Progenitor cell of endocrine pancreas (in vitro differentiated cells): ENCODE measurements at places on chromosomes 7 and 10. TPM values are rescaled to one million over a fixed set of nuclear protein-coding genes. Genes with fewer than 3 reads are reported as not detected.

PWWP2B gene
- total RNA-seq: 23.2 and 24.3 TPM in 2 replicates

HOXA11 gene
- not detected in 2 replicates for total RNA-seq

KCP gene
- total RNA-seq: 6.8 and 8.5 TPM in 2 replicates

NUTM2D gene
- 9.8 and 10.7 TPM in 2 replicates for total RNA-seq

WNT8B gene
- total RNA-seq: 2.8 and 3.1 TPM in 2 replicates

SPDYE18 gene
- total RNA-seq: 0.60 and 0.93 TPM in 2 replicates

SAMD9L gene
- not detected in 2 replicates for total RNA-seq

DNA sequence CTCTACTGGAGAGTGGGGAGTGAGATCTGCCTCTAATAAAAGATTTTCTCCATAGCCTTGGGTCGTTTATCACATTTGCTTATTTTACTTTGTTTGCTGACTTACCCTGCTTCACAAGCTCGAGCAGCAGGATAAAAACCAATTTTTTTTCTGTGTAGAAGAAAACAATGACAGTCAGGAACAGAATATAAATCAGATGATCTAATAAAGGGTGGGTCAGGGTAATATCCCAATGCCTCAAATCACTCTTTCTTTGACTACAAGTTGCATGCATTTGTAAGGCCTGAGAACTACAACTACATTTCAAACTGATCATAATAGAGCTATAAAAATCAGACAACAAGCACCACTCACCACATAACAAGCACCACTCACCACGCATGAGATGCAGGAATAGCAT is 174.4 kb upstream of the ADARB2 start:
- no peaks in the 10 kb centered on the region for H3K36me3 ChIP-seq
- H3K4me1 ChIP-seq: no peaks in the 10 kb centered on the region
- no peak for DNase-seq
- H3K4me3 ChIP-seq: no peak overlapping the region
- H3K27ac ChIP-seq: no peak overlapping the region

GRCh38 chr7:156669035-156669828 is 28.7 kb downstream of the RNF32 start:
- no peak overlapping the region for H3K4me3 ChIP-seq
- no peak overlapping the region for H3K27ac ChIP-seq
- H3K4me1 ChIP-seq: peaks cover 45% of the 10 kb centered on the region
- H3K36me3 ChIP-seq: peaks cover 28% of the 10 kb centered on the region

DNA sequence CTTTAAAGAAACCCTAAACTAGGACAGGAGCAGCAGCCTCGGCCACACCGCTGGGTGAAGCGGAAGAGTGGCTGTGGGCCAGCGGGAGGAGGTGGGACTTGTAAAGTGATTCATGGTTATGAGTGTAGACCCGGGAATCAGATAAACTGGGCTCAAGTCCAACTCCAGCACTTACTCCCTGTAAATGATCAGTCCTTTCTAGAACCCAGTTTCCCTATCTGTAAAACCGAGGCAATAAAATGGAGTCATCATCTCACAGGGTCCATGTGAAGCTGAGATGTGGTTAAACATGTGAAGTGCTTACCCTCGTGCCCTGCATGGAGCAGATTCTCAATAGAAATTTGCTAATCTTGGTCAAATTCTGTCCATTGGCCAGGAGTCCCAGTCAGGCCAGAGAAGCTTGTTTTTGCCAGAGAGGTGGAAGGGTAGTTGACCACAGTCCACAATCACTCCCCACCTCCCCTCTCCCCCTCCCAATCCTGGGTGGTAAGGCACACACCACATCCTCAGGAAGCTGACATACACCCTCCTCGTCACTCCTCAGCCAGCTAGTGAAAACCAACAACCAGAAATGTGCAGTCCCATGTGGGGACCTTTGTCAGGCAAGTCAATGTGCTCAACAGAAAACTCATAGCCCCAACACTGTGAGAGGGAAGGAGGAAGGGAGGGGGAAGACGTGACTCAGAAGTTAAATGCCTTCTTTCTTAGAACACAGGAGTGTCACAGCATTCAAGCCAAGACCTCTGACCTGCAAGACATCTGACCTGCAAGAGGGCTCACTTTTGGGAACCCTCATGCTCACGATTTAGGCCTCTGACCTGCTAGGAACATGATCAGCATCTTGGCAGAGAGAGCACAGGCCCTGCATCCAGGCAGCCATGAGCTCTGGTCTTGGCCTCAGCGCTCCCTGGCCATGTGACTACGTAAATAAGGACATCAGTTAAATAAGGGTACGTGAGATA is 145.1 kb downstream of the PLXNA4 start:
- no peak overlapping the region for H3K27ac ChIP-seq
- no peaks in the 10 kb centered on the region for H3K36me3 ChIP-seq
- H3K4me3 ChIP-seq: no peak overlapping the region

DNA sequence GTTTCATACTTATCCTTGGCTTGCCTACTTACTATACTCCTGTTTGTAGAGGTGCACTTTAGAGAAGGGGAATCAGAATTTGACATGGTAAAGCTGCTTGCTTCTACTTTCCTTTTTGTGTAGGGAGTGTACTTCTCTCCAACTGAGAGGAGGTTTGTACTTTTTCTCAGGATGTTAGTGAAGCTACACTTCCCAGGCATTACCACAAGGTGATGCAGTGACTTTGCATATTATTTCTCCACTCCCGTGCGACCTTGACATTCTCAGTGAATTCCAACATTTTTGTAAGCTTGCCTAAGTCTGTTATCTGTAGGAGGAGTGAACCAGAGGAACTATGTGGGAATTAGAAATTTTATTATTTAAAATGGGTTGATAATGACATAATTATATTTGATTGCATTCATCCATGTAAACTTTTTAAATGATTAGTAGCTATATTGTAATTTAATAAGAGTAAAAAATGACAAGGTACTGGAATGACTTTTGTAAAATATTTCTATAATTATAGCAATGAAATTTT is 5.2 kb downstream of the TAX1BP1 start:
- H3K27ac ChIP-seq: peak overlapping the region; percentile 97
- no peak for DNase-seq
- peak overlapping the region; percentile 57 for H3K4me3 ChIP-seq
- H3K36me3 ChIP-seq: peaks cover 9% of the 10 kb centered on the region
- no peaks in the 10 kb centered on the region for H3K27me3 ChIP-seq

- peak overlapping the region; percentile 97 for H3K4me3 ChIP-seq
- H3K36me3 ChIP-seq: peaks cover 5% of the 10 kb centered on the region
- peaks cover 8% of the 10 kb centered on the region for H3K4me1 ChIP-seq
- H3K27ac ChIP-seq: peak overlapping the region; percentile 97
- DNase-seq: no peak
Observed at GRCh38 chr10:68955355-68955831, 577 bp upstream of the DDX21 start.

- no peaks in the 10 kb centered on the region for H3K27me3 ChIP-seq
- no peak overlapping the region for H3K4me3 ChIP-seq
- peaks cover 5% of the 10 kb centered on the region for H3K4me1 ChIP-seq
- no peaks in the 10 kb centered on the region for H3K36me3 ChIP-seq
Observed at GRCh38 chr10:96995851-96996250, 163.8 kb downstream of the LCOR start.

DNA sequence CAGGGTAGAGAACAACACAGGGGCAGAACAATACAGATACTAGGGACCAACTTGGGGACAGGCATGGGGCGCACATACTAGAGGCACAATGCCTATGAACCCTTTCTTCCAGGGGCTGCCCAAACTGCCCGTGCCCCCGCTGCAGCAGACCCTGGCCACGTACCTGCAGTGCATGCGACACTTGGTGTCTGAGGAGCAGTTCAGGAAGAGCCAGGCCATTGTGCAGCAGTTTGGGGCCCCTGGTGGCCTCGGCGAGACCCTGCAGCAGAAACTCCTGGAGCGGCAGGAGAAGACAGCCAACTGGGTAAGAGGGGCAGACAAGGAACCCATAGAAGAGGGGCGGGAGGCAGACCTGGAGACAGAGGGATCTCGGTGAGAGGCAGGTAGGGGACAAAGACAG is 5.8 kb downstream of the CHAT start:
- no peak for DNase-seq
- H3K27me3 ChIP-seq: peaks cover 84% of the 10 kb centered on the region
- no peaks in the 10 kb centered on the region for H3K36me3 ChIP-seq
- no peaks in the 10 kb centered on the region for H3K4me1 ChIP-seq
- H3K27ac ChIP-seq: no peak overlapping the region
- H3K4me3 ChIP-seq: no peak overlapping the region

- H3K36me3 ChIP-seq: no peaks in the 10 kb centered on the region
- H3K27me3 ChIP-seq: no peaks in the 10 kb centered on the region
- H3K27ac ChIP-seq: no peak overlapping the region
- H3K4me3 ChIP-seq: no peak overlapping the region
Observed at GRCh38 chr7:17185690-17186070, 112.8 kb upstream of the AHR start.

DNA sequence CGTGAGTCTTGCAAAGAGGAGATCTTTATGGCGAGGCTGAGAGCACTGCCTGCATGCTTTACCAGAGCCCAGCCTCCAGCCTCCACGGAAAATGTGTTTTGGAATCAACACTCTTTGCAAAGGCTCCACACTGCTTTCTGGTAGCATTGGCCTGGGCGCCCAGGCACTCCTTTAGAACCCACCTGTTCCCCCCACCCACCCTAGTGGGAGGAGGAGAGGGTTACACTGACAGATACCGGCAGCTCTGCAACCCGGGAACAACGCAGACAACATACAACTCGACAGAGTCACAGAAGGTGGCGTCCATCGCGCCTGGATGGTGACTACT is 5.5 kb upstream of the MNX1 start:
- H3K27me3 ChIP-seq: peaks cover 32% of the 10 kb centered on the region
- H3K4me3 ChIP-seq: no peak overlapping the region

DNA sequence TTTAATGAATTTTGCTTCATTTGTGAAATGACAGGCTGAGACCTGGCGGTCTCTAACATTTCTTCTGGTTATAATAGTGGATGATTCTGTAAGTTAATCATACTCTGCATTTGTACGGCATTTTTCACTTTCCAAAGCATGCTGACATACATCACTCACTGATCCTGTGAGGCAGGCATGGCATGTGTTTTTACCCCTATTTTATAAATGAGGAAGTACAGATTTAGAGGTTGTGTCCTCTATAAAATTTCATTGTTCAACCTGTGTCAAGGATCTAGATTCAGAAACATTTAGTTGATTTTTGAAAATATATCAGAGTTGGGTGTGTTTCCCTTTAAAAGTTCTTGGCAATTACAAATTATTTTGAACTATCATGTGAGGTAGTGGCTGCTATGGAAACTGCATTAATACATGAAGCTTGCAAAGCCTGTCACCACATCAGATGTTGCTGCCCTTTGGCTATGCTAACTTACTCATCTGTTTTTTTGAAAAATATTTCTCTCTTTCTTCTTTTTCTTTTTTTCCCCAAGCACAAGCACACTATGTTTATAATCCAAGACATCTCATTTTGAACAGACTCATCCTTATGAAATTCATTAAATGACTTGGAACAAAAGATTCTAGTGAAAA is 172.7 kb downstream of the GNAI1 start:
- no peak overlapping the region for H3K4me3 ChIP-seq
- no peaks in the 10 kb centered on the region for H3K27me3 ChIP-seq
- no peaks in the 10 kb centered on the region for H3K36me3 ChIP-seq
- peaks cover 19% of the 10 kb centered on the region for H3K4me1 ChIP-seq
- DNase-seq: no peak

DNA sequence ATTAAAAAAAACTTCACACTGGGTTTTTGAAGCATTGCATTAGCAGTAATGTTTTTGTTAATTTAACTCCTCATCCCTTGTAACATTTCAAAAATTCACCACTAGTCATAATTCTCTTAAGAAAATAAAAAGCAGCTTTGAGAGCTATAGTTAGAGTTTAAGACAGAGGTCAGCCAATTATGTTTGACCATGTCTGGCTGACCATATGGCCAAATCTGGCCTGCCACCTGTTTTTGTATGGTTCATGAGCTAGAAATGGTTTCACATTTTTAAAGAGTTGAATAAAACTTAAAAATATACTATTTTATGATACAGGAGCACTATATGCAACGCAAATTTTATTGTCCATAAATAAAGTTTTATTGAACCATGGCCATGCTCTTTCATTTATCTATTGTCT is 73.0 kb upstream of the LRRTM3 start:
- DNase-seq: no peak
- H3K4me1 ChIP-seq: peaks cover 1% of the 10 kb centered on the region
- H3K36me3 ChIP-seq: no peaks in the 10 kb centered on the region
- H3K27ac ChIP-seq: no peak overlapping the region
- no peaks in the 10 kb centered on the region for H3K27me3 ChIP-seq
- no peak overlapping the region for H3K4me3 ChIP-seq

DNA sequence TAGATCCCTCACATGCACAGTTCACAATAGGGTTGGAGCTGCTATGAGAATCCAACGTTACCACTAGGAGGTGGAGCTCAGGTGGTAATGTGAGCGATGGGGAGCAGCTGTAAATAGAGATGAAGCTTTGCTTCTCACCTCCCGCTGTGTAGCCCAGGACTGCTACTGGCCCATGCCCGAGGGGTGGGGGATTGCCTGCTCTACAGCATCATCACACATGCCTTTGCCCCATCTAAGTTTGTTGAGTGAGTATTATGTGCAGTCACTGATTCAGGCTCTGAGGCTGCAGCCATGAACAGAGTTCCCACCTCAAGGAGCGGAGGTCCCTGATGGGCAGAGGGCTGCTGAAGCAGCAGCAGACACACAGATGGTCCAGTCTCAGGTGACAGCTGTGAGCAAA is 94.1 kb downstream of the CHST15 start:
- peaks cover 30% of the 10 kb centered on the region for H3K27me3 ChIP-seq
- no peaks in the 10 kb centered on the region for H3K36me3 ChIP-seq
- H3K4me1 ChIP-seq: peaks cover 4% of the 10 kb centered on the region
- H3K27ac ChIP-seq: no peak overlapping the region

DNA sequence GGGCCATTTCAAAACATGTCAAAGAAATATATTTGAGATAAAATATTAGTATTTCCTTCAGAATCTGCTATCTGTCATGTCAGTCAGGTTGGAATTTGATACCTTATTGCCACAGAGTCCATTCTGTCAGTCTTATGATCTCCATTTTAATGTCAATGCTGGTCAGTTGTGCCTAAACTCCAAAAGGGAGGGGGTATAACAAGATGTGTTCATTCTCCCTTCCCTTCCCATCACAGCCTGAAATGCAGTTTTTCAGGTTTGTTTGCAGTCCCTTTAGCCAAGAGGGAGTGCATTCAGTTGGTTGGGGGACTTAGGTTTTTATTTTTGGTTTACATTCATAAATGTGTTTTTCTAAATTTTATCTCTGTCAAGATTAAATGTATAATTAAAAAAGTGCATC is 59.8 kb upstream of the INHBA start:
- H3K27ac ChIP-seq: no peak overlapping the region
- H3K27me3 ChIP-seq: no peaks in the 10 kb centered on the region
- no peak for DNase-seq
- no peaks in the 10 kb centered on the region for H3K4me1 ChIP-seq

- H3K4me1 ChIP-seq: peaks cover 6% of the 10 kb centered on the region
- no peaks in the 10 kb centered on the region for H3K27me3 ChIP-seq
- peaks cover 8% of the 10 kb centered on the region for H3K36me3 ChIP-seq
- peak overlapping the region; percentile 65 for H3K4me3 ChIP-seq
- no peak for DNase-seq
Observed at GRCh38 chr7:6616854-6617643, 1.6 kb downstream of the ZNF853 start.
